GM13977 (cell line): ENCODE measurements at places on chromosomes 5 and 9.

GRCh38 chr9:75088646-75089372 is 495 bp downstream of the OSTF1 start:
- peak; percentile 57 for DNase-seq

DNA sequence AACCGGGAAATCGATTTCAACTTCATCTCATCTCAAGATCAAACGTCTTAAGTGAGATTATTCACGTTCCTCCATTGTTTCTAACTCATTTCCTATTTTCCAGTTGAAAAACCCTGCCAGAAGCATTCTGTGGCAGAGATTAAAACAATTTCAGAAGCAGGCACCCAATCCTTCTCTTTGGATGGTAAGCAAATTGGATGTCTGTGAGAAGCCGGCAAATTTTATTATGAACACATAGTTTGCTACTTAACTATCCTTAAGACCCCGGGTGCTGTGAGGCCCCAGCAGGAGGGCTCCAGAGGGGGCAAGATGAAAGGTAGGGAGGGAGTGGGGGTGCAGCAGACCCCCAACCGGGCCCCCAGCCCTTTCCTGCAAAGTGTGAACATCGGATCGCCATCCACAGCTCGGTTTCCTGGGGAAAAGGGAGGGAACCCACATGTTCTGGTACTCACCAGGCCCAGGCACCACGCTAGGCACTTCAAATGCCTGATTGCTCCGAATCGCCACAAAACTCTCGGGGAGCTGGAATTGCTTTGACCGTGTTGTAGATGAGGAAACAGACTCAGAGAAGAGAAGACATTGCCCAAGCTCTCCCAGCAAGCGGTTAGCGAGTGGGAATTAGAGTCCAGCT is 167.1 kb upstream of the MVB12B start:
- no peak for DNase-seq

GRCh38 chr5:176341325-176342157 is 20.0 kb downstream of the KIAA1191 start:
- no peak for DNase-seq

DNA sequence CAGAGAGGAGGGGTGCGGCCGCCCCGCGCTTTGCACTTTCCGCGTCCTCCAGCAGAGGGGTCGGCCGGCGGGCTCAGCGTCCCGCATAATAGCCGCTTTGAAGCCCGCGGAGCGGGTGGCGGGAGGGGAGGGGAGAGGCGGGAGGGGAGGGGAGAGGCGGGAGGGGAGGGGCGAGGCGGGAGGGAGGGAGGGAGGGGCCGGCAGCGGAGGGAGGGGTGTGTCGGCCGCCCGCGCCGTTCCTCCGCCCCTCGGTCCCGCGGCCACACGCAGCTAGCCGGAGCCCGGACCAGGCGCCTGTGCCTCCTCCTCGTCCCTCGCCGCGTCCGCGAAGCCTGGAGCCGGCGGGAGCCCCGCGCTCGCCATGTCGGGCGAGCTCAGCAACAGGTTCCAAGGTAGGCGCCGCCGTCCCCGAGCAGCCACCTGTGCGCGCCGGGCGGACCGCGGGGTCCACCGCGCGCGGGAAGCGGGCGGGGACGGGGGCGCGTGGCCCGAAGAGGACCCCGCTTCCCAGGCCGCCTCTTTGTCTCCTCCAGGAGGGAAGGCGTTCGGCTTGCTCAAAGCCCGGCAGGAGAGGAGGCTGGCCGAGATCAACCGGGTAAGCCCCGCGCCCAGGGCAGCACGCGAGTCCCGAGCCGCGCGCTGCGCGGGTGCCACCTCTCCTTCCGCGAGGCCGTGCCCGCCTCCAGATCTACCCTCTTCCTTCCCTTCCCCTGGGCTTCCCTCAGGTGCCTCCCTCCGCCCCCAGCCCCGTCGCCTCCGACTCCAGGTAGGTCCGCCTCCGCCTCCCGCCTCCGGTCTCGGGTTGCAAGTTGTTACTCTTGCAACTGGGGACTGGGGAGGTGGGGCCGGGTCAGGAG is at the start of gene AIF1L:
TSS of gene AIF1L (plus strand) at position 263 of the 857 bp plus-strand sequence. CDS start at position 362, 99 bp downstream.
- DNase-seq, result peak; percentile 80

GRCh38 chr5:1011741-1012312 is 3.2 kb downstream of the NKD2 start:
- DNase-seq, result no peak

DNA sequence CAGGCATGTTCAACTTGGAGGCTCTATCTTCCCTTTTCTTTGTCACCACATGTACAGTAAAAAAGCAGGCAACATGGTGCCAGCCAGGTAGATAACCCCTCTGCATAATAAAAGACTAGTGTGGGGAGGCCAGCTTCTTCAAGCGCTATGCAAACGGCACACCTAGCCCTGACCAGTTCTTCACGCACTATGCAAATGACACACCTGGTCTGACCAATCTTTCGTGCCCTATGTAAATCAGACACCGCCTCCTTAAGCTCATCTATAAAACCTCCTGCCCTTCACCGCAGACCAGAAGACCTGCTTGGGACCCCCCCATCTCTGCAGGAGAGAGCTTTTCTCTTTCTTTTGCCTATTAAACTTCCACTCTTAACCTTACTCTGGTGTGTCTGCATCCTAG is 28.1 kb upstream of the UGCG start:
- no peak for DNase-seq

DNA sequence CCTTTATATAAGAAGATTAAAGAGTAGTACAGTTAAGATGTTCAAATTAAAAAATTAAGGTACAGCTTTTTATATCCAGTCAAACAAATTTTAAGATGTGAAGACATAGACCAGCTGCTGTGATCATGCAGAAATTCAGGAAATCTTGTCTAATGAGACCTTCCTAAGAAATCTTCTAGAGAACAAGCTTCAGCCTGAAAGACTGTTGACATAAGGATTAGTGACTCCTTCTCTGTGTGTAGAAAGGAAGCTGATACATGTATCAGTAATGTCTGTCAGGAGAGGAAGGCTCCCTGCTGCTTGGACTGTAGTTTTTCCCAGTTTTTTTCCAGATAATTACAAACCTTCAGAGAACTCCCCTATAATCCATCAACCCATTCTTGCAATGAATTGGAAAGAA is 75.8 kb upstream of the PCSK5 start:
- DNase-seq, result no peak

- DNase-seq, result no peak
Measured at GRCh38 chr5:123795688-123796087, 283.7 kb downstream of the CSNK1G3 start.

DNA sequence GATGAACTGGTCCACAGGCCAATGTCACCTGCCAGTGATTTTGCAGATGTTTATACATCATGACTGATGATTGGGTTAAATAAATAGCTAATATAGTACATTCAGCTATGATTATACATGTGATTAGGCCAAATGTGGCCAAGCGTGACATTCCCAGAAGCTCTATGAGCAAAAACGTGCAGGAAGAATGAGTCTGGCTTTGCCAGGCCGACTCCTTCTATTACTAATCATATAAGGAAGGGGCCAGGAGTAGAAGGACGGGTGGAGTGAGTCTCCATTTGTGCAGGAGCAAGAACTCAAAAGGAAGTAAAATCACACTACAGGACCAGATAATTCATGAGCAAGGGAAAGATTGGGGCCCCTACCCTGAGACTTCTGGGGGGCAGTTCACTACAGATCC is 178.2 kb downstream of the ROR2 start:
- DNase-seq, result no peak

GRCh38 chr5:90718387-90718786 is 159.8 kb downstream of the ADGRV1 start:
- DNase-seq, result no peak

DNA sequence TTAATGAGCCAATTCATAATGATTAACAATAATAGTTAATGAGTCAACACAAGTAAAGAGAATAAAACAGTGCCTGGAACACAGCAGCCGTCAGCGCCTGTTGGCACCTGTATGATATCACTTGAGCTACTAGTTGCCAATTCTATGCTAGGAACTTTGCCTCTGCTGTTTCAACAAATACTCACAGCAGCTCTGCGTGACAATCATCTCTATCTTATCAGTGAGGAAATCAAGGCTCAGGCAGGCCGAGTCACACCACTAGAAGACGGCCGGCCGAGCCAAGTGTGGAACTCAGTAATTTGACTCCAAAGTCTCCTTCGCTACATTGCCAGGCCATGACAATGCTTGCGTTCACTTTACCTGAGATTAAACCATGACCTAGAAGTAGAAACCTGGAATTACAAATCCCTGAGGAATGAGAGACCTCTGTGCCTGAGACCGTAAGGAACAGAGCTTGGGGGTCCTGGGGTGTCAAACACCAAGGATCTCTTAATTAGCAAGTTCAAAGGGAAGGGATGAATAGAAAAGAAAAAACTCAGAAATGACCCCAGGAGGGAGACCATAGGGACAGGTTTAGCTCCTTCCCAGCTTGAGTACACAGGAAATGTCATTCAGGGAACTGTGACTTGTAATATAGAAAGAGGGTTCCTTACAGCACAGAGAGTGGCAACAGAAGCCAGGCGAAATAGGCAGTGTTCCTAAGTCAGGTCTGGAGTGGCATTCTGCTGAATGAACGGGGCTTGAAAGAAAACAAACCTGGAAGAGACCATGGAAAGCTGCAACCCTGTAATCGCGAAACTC is 109.1 kb downstream of the SUSD1 start:
- DNase-seq, result no peak

- no peak for DNase-seq
Measured at GRCh38 chr5:26482076-26482809, 556.1 kb downstream of the CDH9 start.

DNA sequence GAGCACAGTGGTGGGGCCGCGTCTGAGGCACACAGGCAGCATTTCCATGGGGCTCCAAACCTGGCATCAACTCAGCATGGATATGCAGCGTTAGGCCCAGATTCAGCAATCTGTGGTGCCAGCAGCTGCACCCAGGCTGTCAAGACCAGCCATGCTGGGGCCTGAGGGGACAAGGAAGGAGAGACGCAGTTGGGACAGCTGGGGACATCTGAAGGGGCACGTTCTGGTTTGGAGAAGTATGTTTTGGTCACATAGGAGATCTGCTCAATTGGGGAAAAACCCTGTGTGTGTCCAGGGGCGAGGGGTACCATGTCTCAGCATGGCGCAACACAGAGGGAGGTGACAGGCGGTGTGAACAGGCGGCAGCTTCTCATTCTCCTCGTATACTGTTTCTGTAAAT is 66.6 kb upstream of the ECM2 start:
- no peak for DNase-seq

DNA sequence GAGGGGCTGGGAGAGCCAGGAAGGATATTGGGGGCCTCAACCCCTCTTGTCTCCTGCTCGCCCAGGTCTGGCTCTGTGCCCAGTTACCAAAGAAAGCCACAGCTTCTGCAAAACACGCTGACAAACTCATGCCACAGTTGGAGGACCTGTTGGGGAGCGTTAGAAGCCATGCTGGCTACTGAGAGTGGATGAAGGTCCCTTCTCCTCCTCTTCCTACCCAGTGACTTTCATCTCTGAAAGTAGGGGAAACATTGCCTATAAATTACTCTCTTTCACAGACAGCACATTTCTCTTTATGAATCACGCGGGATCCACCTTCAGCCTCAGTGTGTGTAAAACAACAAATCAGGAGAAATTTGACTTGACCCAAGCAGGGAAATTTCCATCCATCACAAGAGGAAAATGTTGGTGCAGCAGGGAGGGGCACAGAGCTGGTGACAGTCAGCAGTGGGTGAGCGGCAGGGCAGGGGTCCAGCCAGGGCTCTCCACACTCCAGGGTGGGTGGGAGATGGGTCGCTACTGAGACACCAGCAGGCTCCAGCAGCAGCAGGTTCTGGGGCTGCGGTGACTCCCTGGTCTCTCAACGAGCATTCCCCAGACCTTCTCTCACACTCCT is 181.9 kb downstream of the FGF18 start:
- DNase-seq, result no peak

DNA sequence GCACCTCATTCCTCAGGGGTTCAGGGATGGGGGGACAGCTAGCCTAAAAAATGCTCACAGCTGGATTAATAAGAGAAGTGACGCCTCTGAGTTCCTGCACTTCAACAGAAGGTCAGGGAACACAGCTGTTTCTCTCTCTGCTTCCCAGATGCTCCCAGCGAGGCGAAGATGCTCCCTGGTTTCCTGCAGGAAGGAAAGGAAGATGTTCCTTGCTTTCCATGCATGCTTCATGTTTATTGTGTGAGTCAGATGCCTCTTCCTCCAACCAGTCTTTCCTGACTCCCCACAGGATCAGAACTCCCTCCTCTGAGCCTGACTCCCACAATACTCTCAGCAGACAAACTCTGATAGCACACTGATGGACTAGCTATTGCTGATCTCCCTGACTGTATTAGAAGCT is 71.9 kb downstream of the MFAP3 start:
- DNase-seq, result no peak

- DNase-seq, result no peak
Measured at GRCh38 chr9:14395317-14396082, 81.6 kb upstream of the NFIB start.

- no peak for DNase-seq
Measured at GRCh38 chr5:16411741-16412455, 53.7 kb downstream of the ZNF622 start.

DNA sequence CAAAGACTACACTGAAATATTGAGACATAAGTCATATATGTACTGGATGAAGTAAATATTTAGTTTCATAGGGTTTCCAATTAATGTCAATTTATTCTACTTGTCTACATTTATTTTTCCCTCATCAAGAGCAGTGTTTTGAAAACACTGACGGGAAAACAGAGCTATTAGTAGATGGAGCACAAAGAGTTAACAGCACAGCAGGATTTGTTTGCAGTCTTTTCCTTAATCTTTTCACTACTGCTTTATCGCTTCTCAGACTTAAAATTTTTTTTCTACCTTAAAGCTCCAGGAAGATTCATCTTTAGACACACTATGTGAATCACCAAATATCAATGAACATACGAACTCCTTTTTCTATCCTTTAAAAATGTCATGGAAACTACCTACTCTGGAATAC is 25.6 kb downstream of the PGGT1B start:
- no peak for DNase-seq

DNA sequence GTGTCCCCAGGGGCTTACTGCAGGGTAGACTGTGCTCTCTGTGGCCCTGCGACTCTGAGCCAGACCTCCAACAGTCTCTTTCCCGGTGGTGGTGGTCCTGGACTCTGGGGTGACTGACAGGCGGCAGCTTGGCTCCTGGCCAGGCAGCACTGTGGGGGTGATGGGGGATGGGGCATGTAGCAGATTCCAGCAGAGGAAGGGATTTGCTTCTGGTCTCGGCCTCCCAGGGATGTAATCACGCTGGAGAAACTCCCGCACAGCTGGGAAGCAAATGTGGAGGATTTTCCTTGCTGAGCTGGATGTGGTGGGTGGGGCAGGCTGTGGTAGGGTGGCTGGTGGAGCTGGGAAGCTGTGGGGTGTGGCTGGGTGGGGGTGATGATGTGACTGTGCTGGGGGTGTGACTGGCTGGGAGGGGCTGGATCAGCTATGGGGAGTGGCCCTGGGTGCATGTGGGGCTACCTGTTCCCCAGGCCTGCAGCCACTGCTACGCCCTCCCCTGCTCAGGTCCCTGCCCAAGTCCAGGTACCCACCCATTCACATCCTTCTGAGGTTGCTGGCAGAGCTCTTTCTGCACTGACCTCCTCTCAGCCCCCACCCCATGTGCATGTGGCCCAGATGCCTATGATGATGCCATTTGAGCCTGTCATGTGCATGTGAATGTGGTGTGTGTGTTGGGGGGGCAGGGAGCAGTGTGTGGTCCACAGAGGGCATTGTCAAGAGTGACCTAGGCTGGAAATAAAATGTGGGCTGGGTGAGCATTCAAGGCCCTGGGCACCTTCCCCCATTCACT is 3.8 kb downstream of the NDST1 start:
- no peak for DNase-seq

- peak; percentile 67 for DNase-seq
Measured at GRCh38 chr9:127451858-127452656, 747 bp downstream of the LRSAM1 start.
